Activated naive CD8-positive, alpha-beta T cell treated with anti-CD3 and anti-CD28 coated beads, Interleukin-2, amount 50 U/mL, for 24 hours (primary cell): ENCODE measurements at places on chromosomes 2 and 18.

GRCh38 chr2:10036095-10036884, 7.1 kb upstream of the KLF11 start:
- DNase-seq: peak; percentile 52

GRCh38 chr2:102190430-102191107, 3.7 kb downstream of the IL1RL2 start:
- no peak for DNase-seq

- no peak for DNase-seq
Observed at GRCh38 chr2:147214914-147215313, 629.9 kb upstream of the ACVR2A start.

GRCh38 chr2:64795024-64795592, 141.4 kb upstream of the SERTAD2 start:
- no peak for DNase-seq

DNA sequence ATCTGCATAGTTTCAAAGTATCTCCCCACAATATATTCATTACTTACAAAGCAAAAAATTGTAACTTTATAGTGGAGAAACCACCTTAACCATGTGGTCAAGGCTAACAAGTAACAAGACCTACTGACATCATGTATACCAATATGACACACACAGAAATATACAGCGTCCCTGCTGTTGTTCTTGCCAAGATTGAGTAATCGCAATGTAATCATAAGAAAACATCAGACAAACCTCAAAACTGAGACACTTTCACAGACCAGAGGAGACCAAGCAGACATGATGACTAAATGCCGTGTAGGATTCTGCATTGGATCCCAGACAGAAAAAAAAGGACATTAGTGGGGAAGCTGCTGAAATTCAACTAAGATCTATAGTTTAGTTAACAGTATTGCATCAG, 123.0 kb downstream of the ACAA2 start:
- DNase-seq: no peak

- no peak for DNase-seq
Observed at GRCh38 chr18:61784834-61785233, 108.0 kb downstream of the RNF152 start.

DNA sequence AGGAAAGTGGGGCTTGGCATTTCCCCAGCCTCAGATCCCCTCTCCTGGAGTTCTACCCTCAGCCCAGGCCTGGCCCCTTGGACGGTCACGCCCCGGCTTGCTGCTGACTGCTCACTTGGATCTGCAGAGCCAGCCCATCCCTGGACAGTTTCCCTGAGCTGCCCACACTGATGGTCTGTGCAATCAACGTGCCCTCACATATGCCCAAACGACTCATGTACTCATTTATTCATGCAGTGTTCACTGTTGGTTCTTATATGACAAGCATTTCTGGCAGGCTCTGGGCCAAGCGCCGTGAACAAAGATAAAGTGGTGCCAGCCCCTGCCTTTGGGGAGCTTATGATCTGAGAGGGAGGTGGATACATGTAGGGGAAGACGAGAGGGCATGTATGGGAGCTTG, 20.3 kb upstream of the GLI2 start:
- DNase-seq: no peak
